ENCODE measurements at places on chromosomes 12 and 14.

- no peak for DNase-seq
Observed at GRCh38 chr12:52295663-52296062, 4.3 kb upstream of the KRT81 start.

DNA sequence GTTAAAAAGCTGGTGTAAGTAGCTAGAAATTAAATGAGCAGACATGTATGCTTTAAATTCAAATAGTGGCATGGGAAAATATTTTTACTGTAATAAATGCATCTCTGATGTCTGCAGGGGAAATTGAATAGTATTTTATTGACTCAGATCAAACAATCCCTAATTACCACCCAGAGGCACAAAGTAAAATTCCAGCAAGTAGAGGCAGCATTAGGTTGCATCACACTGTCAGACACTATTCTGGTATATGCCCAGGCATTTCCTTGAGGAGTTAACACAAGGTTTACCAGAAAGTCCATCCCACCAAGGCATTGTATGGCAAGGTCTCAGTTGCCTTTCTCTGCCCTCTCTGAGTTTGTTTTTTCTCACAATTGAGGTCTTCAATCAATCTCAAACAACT lies 201.6 kb upstream of the KITLG start:
- no peak for DNase-seq

DNA sequence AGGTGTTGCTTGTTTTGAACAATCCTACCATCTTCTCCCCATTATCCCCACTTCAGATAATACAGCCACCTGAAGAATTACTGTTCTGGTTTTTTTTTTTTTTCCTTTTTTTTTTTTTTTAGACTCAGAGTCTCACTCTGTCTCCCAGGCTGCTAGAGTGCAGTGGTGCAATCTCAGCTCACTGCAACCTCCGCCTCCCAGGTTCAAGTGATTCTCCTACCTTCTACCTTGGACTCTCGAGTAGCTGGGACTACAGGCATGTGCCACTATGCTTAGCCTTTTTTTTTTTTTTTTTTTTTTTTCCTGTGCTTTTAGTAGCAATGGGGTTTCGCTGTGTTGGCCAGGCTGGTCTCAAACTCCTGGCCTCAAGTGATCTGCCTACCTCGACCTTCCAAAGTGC lies 179.4 kb upstream of the ABCD2 start:
- no peak for DNase-seq

- DNase-seq, result no peak
Observed at GRCh38 chr12:7411343-7411742, 32.6 kb downstream of the CD163L1 start.

DNA sequence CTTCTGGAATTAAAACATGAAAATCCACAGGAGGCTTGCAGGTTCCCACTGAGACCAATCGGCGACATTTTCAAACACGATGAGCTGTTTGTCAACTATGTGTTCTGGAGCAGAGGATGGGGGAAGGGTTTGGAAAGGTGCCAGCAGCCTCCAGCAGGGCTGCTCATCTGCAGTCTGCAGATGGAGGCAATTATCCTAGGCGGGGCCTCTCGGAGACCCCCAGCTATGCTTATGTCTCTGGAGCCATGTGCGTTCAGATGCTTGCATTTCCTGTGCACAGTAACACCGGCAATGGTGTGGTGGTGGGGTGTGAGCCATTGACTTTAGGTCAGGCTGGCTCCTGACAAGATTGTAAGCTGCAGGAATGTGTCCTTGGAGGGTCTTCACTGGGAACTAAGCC lies 51.7 kb downstream of the RPH3A start:
- no peak for DNase-seq

DNA sequence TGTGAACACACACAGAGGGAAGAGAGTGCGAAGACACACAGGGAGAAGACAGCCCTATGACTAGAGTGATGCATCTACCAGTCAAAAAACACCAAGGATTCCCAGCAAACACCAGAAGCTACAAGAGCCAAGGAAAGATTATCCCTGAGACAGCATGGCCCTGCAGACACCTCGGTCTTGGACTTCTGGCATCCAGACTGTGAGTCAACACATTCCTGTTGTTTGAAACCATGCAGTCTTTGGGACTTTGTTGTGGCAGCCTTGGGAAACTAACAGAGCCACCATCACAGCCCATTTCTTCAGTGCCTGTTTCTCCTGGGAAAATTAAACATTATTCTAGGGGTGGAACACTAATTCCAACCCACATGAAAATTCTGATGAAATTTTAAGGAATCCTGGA lies 220.6 kb downstream of the GXYLT1 start:
- DNase-seq, result no peak

DNA sequence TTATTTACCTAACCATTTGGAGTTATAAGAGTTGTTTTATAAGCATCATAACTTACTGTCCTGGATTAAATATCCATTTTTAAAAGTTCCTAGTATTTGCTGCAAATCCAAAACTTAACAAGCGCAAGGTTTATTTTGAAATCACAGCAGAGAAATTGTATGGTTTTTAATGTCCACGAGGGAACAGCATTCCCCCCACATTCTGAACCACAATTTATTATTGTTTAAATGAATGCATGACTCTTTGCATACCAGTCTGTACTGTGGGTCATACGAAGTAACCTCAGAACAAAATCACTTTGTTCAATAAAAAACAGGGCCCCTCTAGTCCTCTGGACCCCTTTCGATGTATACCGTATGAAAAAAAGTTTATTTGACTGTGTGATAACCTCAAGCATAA lies 75.9 kb downstream of the DACT1 start:
- DNase-seq, result no peak

- no peak for DNase-seq
Observed at GRCh38 chr12:85441741-85442140, 161.7 kb downstream of the ALX1 start.
